ENCODE measurements at places on chromosomes 16 and 17. TPM values are rescaled to one million over a fixed set of nuclear protein-coding genes. Genes with fewer than 3 reads are reported as not detected.

KREMEN2 gene
- total RNA-seq = not detected

ITGAL gene
- 586 TPM for total RNA-seq

MT1G gene
- 2.2 TPM for total RNA-seq

ADAMTS18 gene
- not detected for total RNA-seq
